Central memory CD4-positive, alpha-beta T cell (primary cell): ENCODE measurements at places on chromosomes 6 and 20.

- no peak for DNase-seq
These were observed 115.5 kb downstream of the DOK5 start for GRCh38 chr20:54590856-54591255.

DNA sequence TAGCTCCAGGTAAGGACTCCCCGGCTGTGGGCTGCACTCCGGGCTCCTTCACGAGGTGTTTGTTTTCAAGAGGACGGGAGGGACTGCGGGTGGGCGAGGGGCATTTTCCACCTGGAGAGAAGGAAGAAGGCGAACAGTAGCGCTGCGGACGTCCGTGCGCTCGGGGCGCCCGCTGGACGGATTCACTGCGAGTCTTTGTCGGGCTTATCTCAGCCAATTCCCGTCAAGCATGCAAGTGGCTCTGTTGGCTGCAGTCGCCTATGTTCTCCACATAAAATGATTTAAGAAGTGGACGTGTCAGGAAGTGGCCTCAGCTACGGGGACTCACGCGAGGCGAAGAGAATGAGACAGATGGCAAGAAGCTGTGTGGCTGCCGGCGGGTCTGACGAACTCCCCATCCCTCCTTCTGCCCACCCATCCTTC is 332 bp downstream of the GRIK2 start:
- DNase-seq = no peak

DNA sequence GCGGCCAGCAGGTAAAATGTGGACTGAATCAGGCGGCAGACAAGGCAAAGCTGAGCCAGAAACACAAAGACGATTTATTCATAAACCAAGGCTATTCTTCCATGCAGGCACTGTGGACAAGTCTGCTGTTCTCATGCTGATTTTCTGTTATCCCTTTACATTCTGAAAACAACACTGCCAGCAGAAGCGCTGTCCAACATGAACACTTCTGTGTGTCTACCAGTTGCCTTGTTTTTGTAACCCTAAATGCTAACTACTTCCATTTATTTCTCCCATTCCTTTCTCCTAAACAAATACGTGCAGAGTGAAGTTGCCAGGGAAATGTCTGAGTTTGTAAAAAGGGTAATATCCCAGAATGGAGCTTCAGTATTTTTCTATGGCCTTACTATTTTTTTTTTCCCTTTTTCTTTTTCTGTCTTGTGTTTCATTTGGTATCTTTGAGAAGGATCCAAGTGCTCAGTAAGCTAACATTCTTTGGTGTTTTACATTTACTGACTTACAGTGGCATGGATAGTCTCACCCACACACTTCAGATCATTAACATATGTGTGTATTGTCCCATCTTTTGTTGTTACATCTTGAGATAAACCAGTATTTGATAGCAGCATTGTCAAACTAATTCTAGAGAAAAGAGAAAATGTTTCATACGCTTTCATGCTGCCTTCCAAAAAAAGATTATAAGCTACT is 1308.9 kb upstream of the MAP3K7 start:
- no peak for DNase-seq

DNA sequence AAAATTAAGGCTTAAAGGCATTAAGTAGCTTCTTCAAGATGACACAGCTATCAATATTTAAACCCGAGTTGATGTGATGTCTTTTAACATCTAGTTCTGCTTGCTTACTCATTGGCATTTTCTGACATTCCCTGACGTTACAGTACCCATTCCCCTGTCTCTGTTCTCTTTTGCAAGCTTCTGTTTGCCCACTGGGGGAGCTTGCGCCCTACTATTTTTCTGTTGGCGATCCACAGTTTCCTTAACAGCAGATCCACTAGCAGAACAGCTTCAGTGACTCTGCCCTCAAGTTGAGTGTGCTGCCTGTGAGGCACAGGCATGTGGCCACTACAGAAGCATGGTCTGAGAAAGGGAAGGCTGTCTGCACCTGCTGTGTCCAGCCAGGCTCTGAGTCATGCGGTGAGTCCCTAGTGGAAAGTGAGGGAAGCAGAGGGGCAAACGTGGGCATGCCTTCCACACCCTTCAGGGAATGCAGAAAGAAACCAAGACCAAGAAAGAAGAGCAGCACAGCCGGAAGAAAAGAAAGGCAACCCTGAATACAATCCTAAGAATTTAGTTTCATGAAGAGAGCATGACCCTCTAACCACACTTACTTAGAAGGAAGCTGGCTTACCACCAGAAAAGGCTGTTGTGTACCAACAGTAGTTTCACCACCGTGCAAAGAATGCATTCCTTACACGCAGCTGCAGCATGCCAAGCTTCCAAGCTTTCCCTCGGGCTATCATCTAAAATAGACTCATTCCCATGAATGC is 97.7 kb upstream of the VGLL2 start:
- no peak for DNase-seq

GRCh38 chr6:25248123-25248522 is 31.1 kb upstream of the CARMIL1 start:
- no peak for DNase-seq

DNA sequence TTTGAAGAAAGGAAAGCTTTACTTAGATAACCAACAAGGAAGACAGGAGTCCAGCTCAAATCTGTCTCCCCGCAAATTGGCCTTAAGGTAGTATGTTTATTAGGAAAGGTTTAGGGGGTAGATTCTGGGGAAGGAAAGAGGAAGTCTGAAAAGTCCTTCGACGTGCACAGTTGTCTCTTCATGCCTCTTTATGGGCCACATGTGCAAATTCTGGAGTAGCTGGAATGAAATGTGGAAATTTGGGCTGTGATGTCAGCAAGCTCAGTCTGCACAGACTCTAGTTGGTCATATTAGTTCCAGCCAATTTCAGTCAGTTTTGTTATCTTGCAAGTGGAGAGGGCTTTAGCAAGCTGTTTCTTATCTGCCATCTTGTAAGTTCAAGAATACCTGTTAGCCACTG is 50.1 kb downstream of the NUP153 start:
- no peak for DNase-seq

DNA sequence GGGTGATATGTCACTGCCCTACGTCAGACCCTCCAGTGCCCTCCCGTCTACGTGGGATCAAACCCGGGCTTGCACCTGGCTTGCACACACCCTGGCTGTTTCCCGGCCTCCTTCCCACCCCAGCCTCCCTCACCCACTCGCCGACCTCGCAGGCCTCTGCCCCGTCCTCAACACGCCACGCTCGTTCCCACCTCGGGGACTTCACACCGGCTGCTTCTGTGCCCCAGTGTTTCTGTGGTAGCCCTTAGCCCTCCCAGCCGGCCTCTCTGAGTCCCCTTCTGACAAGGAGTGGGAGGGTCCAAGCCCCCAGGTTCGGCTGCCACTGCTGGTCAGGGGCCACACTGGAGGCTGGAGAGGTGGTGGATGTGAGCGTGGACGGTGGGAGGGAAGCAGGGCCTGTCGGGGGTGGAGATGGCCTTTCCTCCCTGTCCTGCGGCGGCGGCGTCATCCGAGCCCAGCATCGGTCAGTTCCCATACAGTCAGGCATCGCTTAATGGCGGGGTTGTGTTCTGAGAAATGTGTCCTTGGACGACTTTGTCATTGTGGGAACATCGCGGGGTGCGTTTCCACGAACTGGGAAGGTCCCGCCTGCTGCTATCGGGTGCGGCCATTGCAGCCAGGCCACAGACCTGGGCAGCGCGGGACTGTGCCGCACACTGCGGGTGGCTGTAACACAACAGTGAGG is 11.4 kb upstream of the KIF25 start:
- no peak for DNase-seq

DNA sequence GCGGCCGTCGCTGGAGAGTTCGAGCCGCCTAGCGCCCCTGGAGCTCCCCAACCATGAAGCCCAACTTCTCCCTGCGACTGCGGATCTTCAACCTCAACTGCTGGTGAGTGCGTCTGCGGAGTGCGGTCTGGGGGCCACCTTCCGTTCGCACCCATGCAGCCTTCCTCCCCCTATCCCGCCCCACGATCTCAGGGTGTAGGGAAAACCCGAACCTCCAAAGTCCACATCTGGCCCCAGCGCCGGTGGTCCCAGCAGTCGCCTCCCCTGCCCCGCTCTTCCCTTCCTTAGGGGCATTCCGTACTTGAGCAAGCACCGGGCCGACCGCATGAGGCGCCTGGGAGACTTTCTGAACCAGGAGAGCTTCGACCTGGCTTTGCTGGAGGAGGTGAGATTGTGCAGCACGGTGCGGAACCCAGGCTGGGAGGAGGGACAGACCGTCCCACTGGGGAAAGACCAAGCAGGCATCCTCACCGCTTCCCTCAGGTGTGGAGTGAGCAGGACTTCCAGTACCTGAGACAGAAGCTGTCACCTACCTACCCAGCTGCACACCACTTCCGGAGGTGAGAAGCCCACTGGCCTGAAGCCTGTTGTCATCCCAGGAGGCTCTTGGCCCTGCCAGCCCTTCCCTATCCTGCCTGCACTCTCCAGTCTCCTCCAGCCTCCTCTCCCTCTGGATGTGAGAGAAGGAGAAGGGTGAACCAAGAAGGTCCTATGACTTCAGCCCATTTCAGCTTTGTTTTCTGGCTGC is 719 bp downstream of the SMPD2 start:
- DNase-seq = peak; percentile 60

- no peak for DNase-seq
These were observed 20.4 kb downstream of the UTRN start for GRCh38 chr6:144305567-144305966.

DNA sequence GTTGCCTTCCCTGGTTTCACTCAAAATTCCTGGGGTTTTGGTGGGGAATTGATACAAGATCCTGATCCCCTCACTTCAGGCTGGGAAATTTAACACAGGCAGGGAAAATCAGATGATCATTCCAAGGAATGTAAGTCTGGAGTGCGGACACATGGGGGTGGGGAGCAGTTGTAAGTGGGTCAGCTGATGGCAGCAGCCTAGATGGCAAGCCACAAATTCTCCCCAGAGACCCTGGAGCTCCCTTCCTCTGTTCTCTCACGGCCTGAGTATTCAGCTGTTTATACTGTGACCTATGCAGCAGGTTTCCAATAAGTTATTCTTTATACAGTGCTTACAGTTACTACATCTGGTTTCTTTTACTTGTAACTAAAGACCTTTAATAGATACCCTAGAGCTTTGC is 144.9 kb downstream of the SH3BGRL2 start:
- DNase-seq = no peak

DNA sequence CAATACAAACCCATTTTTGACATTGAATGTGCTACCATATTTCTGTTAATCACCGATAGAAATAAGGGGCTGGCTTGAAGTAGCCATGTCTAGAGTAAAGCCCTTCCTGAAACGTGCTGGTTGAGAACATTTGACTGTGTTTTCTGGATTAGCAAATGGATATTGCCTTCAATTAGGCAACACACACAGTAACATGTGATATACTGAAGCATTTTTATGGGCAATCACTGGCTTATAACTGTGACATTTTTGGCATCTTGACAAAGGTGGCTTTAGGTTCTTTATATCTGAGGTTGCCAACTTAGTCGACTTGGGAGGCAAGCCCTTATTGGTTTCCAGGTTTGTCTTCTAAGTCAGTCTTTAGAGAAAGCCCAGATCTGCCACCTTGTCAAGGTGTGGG is 292.9 kb downstream of the BTBD3 start:
- DNase-seq = no peak

GRCh38 chr6:140590641-140591040 is 1216.2 kb upstream of the CITED2 start:
- no peak for DNase-seq

GRCh38 chr6:107539849-107540464 is 50.0 kb downstream of the SOBP start:
- no peak for DNase-seq

- DNase-seq = no peak
These were observed at the start of gene GJA1 for GRCh38 chr6:121435444-121436069. Gene GJA1, plus strand, starts transcription at chr6:121435646. Its CDS starts 11,202 bp downstream, at chr6:121446848.

DNA sequence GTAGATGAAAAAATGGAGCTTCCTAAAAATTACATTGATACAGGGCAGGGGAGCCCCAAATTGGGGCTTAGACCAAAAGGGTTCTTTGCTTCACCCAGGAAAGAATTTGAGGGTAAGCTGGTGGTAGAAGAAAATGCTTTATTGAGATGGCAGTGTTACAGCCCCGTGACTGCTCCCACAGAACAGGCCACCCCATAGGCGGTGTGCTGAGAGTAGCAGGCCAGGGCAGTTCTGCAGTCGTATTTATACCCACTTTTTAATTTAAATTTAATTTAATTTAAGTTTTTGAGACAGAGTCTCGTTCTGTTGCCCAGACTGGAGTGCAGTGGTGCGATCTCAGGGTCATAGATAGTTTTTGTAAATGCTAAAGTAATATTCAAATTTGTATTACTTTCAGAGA is 265.0 kb downstream of the CDH26 start:
- no peak for DNase-seq

GRCh38 chr6:63799813-63800212 is 164.2 kb downstream of the PHF3 start:
- no peak for DNase-seq

- no peak for DNase-seq
These were observed 994.4 kb downstream of the EYS start for GRCh38 chr6:64712606-64713005.

DNA sequence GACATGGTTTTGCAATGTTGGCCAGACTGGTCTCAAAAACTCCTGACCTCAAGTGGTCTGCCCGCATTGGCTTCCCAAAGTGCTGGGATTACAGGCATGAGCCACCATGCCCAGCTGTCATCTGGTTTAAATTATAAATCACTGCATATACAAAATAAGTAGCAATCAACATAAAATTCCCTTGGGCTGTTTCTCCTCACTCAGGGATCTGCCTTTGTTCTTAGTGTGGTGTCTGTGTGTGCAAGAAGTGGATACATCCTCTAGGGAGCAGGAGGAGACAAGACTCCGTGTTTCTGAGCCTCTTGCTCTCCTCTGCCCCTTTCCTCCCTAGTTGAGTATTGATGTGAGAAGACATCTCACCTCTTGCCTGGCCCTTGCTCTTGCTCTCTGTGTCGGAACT is 65.2 kb upstream of the ADGRF4 start:
- DNase-seq = no peak

- DNase-seq = no peak
These were observed 785 bp upstream of the THBD start for GRCh38 chr20:23050076-23050838.

GRCh38 chr6:105363100-105363754 is 39.7 kb downstream of the PREP start:
- no peak for DNase-seq

GRCh38 chr6:99736302-99736701 is 129.7 kb downstream of the PRDM13 start:
- DNase-seq = no peak

DNA sequence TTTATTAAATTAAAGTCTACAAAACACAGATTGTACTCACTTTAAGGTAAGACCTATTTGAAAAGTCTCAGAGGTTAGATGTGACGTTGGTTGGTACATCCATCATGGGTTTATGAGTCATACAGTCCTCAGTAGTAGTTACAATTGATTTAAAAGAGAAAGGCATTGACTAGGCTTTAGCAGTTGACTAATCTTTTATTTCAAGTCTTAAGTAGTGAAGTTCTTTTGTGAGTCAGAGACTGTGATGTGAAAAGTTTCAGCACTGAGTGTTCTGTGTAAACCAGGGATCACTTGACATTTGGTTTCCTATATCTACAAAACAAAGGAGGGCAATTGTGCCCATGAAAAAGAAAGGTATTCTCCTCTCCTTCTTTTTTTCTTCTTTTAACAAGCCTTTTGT is 221.3 kb downstream of the GRIK2 start:
- no peak for DNase-seq
